ENCODE measurements at places on chromosomes 11 and 22. TPM values are rescaled to one million over a fixed set of nuclear protein-coding genes. Genes with fewer than 3 reads are reported as not detected.

- no peak for DNase-seq
Measured at GRCh38 chr22:47230741-47231140, 468.3 kb downstream of the TBC1D22A start.

DNA sequence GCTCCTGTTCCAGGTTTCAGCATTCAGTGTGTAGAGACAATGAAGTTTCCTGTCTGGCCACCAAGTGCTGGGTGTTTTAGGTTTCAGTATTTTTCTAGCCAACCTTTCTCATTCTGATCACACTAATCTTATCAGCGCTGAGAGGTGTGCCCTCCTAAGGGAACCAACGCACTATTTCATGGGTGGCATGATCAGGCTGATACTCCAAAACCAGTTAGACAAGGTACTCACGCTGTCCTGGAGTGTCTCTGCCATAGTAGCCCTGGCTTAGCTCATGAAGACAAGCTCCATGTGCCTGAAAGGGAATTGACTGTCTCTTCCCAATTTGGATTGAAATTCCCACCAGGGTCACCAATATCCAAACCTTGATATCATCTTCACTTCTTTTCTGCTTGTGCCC lies 8.0 kb upstream of the RAB38 start:
- DNase-seq, result no peak

The ZNRF3 gene
- 1.7 TPM for total RNA-seq

GRCh38 chr11:78731027-78731426 lies 156.4 kb upstream of the NARS2 start:
- DNase-seq, result peak; percentile 5

DNA sequence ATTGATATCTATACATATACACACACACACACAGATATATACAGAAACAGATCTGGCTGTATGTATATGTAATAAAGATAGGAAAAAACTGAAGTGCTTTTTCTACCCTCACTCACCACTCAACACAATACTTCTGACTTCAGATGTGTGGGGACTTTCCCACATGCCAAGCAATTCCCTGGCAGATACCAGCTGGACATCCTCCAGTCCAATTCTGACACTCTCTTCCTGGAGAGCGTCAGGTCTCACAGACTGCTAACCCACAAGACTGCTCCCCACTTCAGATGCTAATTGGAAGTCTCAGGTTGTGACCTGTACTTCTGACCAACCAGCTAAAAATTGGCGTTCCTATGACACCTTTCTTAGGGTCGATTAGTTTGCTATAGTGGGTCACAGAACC lies 140.6 kb downstream of the ATG16L2 start:
- no peak for DNase-seq

The UBASH3B gene
- total RNA-seq, result 30.7 TPM

GRCh38 chr22:29269230-29269604 lies 1.1 kb downstream of the EWSR1 start:
- DNase-seq, result peak; percentile 18

DNA sequence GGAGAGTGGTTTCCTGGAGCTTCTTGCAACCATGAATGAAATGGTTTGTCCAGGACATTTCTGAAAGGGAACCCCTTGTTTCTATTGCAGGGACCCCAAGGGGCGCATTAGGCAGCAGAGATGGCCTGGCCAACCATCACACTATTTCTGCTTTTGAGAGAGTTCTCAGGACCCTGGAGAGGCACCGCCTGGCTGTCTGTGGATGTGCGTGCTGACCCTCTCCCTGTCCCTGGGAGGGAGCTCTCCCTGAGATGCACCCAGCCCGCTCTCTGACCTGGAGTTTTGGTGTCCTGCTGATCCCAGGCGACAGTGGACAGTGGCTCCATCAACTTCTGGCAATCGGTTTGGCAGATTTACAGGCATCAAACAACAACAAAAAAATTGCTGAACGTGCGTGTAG lies 80.3 kb upstream of the SLC22A12 start:
- no peak for DNase-seq

- DNase-seq, result no peak
Measured at GRCh38 chr22:43274595-43275240, 68.5 kb downstream of the SCUBE1 start.

The OR10A2 gene
- not detected for total RNA-seq

- DNase-seq, result peak; percentile 30
Measured at GRCh38 chr11:69419662-69420395, 61.6 kb upstream of the LINC01488 start.

The SHANK3 gene
- 0.86 TPM for total RNA-seq

The PACSIN2 gene
- 43.8 TPM for total RNA-seq

GRCh38 chr11:103633819-103634590 lies 402.4 kb upstream of the DDI1 start:
- DNase-seq, result peak; percentile 22

DNA sequence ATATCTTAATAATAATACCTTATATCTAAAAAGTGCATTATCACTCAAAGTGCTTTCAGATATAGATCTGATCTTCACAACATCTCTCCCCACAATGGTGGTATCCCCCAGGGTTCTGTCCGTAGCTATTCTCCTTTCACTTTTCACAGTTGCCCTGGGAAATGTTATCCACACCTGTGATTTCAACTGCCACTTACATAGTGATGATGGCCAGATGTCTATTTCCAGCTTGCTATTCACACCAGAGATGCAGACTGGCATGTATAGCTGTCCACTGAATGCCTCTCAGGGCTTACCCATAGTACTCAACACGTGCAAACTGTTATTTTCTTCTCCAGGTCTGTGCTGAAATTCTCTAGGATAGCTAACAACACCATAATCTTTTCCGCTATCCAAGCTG lies 724.7 kb downstream of the DLG2 start:
- no peak for DNase-seq

The SAA1 gene
- 0.43 TPM for total RNA-seq

DNA sequence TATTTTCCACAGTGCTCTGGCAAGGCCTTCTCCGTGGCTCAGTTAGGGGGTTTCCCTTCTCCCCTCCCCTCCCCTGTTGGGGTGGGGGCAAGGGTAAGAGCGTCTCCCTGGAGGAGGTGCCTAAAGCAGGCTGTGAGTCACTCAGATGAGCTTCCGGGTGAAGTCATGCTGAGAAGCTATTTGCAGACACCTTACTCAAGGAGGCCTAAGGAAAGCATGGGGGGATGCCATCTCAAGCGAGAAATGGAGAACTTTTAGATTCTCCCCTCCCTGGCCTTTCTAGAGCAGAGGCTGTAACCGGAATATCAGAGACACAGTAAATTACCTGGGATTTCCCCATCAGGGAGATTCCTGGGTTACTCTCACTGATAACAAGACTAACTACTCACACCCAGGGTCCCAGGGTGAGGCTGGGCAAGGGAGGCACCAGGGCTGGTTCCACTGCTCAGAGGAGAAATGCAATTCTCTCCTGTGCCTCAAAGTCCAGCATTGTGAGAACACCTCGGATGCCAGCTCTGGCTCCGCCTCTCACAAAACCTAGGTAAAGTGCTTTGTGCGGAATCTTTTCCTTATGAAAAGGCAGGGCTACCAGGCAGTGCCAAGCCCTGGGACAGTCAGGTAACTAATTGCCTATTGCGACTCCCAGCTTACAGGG lies 123.6 kb downstream of the ABTB2 start:
- DNase-seq, result peak; percentile 50

DNA sequence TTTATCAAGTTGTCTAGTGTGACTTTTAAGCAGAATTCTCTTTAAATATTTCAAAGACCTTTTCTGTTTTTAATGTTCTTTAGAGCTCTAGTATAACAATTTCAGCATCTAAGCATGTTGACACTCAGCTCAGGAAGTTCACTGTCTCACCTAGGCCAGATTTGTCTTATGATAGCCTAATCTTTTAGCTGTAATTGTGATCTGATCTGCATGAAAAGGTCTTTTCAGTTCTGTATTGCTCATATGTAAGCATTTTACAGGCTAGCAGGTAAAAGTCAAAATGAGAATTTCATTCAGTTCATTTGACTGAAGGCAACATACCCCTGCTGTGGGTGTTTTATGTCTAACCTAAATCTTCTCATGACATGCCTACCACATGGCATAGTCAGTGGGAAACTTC lies 46.7 kb upstream of the SLC37A2 start:
- DNase-seq, result no peak

- no peak for DNase-seq
Measured at GRCh38 chr11:1757861-1758610, 5.7 kb downstream of the CTSD start.

- DNase-seq, result peak; percentile 44
Measured at GRCh38 chr11:16804104-16804947, 65.9 kb downstream of the C11orf58 start.

The CALCB gene
- total RNA-seq, result not detected

The MRGPRX3 gene
- total RNA-seq, result not detected

GRCh38 chr11:2992997-2993325 lies 832 bp upstream of the NAP1L4 start:
- no peak for DNase-seq

The DLG2 gene
- total RNA-seq, result 1.3 TPM

- DNase-seq, result no peak
Measured at GRCh38 chr11:125292100-125292499, 127.5 kb downstream of the PKNOX2 start.

DNA sequence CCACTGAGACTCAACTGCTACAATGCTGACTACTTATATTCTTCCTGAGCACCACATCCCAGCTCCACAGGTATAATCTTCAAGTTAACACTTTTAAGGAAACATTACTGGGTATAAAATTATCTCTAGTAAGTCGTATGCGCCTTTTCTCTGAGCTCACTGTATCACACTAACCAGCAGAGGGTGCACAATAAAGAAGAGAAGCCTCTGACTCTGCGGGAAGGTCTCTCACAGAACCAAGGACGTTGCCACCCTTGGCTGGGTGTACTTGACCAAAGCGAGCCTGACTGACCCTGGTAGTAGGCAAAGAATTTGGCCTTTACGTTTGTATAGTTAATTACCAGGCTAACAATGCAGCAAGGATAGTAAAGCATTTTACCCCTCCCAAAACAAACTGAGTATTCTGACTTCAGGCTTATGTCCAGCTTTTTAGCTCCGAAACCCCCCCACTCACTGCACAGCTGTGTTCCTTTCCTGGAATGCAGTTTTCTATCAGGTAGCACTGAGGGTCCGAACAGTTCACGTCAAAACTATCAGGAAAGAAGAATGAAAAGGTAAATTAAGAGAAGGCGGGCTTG lies at the start of gene BTBD18:
BTBD18 (minus strand) TSS at position 144 of the 578 bp plus-strand sequence. CDS start 631 bp downstream, outside the sequence.
- peak; percentile 64 for DNase-seq

DNA sequence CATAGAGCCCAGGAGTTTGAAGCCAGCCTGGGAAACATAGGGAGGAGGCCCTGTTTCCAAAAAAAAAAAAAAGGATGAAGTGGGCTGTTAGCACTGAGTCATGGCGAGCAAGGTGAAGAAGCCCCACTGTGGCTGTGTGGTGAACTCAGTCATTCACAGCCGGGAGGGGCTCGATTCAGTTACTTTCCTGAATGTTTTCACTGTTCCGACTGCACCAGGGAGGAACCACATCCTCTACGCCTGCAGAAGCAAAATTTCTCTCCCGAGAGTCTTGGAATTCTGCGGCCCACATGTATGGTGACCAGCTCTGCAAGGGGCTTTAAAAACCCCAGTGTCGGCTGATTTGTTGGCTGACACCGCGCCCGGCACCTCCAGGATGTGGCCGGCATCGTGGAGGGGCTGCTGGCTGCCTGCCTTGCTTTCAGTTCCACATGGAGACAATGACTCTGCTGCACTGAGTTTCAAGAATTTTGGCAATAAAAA lies 27.8 kb upstream of the GRAMD4 start:
- DNase-seq, result no peak

DNA sequence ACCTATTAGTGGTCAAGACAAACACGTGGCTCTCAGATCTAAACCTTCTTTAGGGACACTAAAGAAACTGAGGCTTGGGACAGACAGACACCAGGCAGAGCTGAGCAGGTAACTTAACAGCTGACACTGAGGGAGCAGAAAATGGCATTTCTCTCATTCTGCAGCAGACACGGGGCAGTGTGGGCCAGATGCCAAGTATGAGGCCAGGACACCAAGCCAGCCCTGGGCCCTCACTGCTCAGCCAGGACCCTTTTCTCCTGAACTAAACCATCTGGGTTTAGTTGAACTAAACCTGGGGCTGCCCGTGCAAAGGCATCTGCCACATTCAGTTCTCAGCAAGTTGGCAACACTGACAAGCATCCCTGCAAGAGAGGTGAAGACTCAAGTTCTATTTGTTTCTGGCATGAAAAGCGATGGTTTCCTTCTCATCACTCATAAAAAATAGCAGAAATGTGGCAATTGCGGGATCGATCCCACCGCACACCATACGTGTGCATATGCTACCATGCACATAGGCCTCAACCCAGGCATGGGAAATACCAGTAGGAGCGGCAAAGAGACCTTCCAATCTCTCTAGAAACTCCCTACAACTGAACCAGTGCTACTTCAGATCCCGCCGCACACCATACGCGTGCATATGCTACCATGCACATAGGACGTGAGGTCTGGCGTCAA lies 100.1 kb upstream of the BID start:
- no peak for DNase-seq
